ENCODE measurements at places on chromosomes 2 and 18.

- no peak for DNase-seq
Observed at GRCh38 chr2:18558458-18558857, 2.0 kb downstream of the RDH14 start.

GRCh38 chr2:192500550-192501200, 305.9 kb upstream of the TMEFF2 start:
- DNase-seq: no peak

- DNase-seq: no peak
Observed at GRCh38 chr2:71380665-71381064, 49.1 kb downstream of the ZNF638 start.

DNA sequence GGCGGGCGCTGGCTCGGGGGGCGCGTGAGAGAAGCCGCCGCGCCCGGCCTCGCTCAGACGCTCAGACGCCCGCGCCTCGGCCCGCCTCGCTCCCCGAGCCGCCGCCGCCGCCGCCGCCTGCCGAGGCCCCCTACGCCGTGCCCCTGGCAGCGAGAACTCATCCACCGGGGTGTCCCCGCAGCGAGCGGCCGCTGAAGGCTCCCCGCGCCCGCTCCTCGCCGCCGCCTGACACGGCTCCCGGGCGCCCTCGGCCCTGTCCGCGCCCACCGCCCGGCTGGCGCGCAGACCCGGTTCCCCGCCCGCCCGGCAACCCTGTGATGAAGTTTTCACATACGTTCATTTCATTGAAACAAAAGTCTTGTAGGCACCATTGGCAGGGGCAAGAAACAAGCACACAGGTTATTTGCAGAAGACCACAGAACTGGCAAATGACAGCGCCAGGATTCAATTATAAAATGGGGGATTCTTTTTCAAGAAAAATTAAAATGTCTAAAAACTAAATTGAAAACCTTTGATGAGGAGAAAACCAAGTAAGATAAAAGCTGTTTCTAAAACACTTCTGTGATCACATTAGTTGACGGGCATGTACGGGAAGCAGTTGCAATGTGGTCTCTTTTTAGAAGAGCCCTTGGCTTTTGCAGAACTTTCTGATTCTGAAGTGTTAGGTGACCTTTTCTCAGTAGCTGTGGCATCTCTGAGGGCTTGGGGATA, 50.5 kb upstream of the TUBA3D start:
- peak; percentile 38 for DNase-seq

- DNase-seq: no peak
Observed at GRCh38 chr18:55694291-55694690, 106.3 kb upstream of the TCF4 start.

DNA sequence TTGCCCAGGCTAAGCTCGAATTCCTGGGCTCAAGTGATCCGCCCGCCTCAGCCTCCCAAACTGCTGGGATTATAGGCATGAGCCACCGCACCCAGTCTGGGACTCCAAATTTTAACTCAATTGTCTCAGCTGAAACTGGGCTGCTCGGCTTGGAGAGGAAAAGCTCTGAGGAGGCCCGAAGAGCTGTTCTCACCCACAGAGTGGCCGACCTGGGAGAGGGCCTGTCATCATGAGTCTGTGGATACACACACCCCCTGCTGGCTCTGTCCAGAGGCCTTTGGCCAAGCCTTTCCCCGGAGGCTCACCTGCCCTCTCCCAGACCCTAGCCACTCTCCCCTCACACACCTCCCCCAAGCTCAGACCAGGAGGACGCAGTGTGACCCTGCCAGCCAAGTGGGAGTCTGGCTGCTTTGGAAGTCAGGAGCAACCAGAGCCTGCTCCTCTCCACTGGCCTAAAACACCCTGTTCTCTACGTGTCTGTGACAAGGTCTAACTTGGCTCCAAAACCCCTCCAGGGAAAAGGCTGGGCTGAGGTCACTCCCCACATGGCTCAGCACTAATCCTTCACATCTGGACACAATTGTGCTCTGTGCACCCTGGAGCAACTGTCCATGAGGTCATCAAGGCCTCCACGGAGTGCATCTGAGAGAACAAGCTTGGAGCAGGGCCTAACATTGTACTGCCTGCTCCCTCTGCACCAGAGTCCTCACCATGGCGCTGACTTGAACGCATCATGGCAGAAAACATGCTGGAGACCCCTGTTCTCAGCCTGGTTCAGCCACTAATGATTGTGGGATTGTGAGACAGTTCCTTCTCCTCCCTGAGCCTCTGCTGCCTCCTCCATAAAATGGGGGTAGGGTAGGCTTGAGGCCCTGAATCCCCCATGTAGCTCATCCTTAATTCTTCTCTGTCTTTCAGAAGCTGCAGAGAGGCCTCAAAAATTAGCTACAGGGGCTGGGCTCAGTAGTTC, 49.9 kb upstream of the RAB6C start:
- no peak for DNase-seq

DNA sequence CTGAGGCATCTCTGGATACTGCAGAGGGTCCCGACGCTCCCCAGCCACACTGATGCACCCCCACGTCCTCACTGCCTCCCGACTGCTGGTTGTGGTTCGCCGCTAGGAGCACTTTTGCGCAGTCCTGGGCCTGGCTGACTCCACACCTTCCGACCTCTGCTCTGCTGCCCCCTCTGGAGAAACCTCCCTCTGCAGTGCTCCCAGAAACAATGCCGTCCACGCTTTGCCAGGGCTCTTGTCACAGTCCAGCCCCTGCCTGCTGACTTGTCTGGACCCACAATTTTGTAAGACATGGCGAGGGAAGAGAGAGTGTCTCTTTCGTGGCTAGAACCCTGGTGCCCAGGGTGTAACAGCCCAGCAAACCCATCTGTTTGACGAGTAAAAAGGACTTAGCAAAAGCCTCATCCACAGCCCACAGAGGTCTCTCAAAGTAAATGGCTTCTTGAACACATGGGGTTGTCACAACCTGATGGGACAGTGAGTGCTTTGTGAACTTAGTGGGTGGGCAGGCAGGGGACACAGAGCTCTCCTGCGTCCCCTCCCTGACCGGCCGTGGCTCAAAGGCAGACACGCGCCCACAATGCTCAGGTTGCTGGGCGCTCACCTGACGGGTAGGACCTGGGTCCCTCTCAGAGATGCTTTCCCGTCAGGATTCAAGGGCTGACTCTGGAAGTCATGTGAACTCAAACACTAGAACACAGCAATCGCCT, 4.0 kb downstream of the COPS9 start:
- DNase-seq: peak; percentile 21

DNA sequence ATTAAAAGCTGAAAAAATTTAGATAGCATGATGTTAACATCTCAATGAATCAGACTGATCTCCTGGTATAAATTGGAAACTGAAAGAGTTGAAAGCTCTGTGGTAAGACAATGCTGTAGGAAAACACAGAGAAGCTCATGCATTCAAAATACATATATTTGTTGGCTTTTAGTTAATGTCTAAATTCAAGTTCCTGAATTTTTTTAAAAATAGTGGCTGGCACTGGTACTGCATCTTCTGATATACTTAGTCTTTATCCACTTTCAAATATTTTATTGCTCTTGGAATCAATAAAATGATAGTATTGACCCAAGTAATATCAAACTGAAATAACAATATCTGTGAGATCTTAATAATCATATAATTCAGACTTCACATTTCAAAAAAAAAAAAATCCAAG, 151.4 kb upstream of the FIGN start:
- no peak for DNase-seq

DNA sequence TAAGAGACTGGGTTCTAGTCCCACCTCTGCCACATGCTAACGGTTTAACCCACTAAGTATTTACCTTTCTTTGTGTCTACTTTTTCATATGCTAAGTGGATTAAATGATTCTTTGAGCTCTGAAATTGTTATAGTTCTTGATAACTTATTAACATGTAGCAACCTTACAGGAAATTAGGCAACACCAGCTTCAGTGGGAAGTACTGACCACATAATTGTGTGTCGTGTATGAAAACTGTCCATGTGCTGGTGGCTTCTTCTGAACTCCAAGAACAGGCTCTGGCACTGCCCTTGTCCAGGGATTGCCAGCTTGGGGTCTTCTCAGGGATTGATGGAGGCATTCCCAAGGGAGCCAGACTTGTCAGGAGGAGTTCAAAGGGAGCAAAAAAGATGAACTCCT, 427.7 kb downstream of the TGIF1 start:
- DNase-seq: no peak

DNA sequence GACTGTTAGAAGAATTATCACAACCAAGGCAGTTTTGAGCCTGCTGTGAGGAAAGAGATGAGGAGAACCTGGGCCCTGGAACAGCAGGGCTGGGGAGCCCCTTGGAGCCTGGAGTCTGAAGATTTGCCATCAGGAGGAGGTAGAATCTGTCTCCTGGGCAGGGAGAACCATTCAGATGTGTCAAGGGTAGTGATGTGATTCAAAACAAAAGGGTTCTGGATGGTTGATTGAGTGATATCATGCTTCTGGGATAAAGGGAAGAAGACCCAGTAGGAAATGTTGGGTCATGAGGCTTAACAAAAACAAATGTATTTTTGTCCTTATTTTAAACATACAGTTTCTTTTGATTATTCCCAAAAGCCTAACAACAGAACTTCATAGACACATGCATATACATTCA, 28.6 kb downstream of the RNF144A start:
- no peak for DNase-seq

- DNase-seq: no peak
Observed at GRCh38 chr2:241514986-241515737, 6.8 kb upstream of the STK25 start.

DNA sequence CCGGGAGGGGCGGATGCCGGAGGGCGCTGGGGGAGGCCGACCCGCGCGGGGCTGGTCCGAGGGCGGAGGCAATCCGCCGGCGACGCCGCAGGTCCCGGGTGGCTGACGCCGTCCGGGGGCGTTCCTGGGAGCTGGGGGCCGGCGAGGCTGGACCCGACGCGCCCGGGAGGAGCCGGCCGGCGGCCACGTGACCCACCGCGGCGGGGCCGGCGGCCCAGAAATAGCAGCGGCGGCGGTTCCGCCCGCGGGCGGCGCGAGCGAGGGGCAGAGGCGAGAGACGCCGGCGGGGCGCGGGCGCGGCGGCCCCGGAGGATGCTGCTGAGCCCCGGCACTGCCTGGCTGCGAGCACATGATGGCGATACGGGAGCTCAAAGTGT, at the start of gene RAB31:
TSS of gene RAB31 (plus strand) at position 245 of the 377 bp plus-strand sequence. CDS start at position 350, 105 bp downstream.
- peak; percentile 45 for DNase-seq

- DNase-seq: no peak
Observed at GRCh38 chr2:20520128-20520527, 73.3 kb downstream of the RHOB start.

Measured in activated naive CD8-positive, alpha-beta T cell treated with anti-CD3 and anti-CD28 coated beads, Interleukin-2, amount 10 ng/mL, durations not matched to agents 7 days and 5 days (primary cell).